NCI-H510A treated with DMSO at 0.1 percent for 48 hours (cell line): ENCODE measurements at places on chromosomes 7 and 10.
A peak's percentile ranks its signal among the peaks of the same experiment; 100 is the strongest.

- no peak for DNase-seq
Measured at GRCh38 chr10:6470894-6471618, 109.0 kb downstream of the PRKCQ start.

- DNase-seq = no peak
Measured at GRCh38 chr10:24390146-24390700, 181.3 kb downstream of the KIAA1217 start.

- no peak for DNase-seq
Measured at GRCh38 chr10:103580430-103580829, 86.9 kb downstream of the NEURL1 start.

- DNase-seq = no peak
Measured at GRCh38 chr10:103225939-103226338, 19.7 kb upstream of the RPEL1 start.

- no peak for DNase-seq
Measured at GRCh38 chr7:150398965-150399320, 19.8 kb downstream of the ZNF775 start.

- no peak for DNase-seq
Measured at GRCh38 chr7:105799677-105800076, 76.7 kb downstream of the ATXN7L1 start.

DNA sequence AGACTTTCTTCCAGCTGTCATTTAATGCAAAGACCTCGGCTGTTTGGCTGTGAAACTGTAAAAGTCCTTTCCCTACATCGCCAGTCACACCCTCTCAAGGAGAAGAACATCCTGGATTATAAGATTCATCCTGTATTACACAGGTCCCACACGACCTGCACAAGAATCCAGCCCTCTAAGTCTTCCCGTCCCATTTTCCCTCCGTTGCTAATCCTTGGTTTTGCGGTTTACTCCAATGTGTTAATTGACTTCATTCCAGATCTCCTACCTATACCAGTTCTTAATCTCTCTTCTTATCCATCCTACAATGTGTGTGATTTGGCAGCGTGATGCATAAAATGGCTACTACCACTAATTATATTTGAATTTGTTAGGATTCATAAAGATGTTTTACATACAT, 110.4 kb downstream of the COL28A1 start:
- DNase-seq = no peak

- DNase-seq = no peak
Measured at GRCh38 chr10:86681722-86682386, 13.5 kb downstream of the LDB3 start.

DNA sequence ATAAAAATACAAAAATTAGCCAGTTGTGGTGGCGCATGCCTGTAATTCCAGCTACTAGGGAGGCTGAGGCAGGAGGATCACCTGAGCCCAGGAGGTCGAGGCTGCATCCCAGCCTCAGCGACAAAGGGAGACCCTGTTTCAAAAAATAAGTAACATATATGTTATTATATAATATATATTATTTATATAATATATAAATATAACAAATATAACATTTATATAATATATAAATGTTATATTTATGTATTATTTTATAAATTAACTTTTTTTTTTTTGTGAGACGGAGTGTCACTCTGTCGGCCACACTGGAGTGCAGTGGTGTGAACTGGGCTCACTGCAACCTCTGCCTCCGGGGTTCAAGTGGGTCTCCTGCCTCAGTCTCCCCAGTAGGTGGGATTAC, 1.5 kb upstream of the POR start:
- no peak for DNase-seq

DNA sequence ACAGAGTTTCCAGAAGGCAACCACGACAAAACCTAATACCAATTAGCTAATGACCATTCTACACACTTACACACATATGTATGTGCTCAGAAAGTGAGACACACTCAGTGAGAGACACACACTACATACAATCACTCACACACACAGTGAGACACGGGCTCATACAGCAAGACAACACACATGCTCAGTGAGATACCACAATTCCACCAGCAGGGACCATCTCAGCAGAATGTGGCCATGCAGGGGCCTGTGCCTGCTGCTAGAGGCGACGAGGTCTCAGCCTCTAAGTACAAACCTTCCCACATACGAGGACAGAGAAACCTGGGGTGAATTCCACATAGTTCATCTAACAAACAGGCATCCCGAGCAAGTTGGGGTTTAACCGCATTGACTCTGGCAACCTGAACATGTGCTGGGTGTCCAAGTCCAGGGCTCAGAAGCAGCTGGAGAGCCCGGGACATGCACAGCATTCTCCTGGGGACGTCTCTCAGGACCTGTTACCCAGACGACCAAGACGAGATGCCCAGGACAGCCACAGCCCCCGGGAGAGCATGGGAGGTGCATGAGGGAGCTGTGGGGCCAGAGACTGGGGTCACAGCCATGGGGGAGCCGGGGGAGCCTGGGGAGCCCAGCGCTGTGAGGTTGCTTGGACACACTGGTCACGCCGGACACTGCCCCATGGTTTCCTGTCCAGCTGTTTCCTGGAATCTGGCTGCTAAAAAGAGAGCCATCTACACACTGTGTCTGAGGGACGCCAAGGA, 523.6 kb downstream of the PTPRN2 start:
- DNase-seq = no peak

- DNase-seq = no peak
Measured at GRCh38 chr7:12107841-12108254, 103.2 kb upstream of the TMEM106B start.

- DNase-seq = no peak
Measured at GRCh38 chr7:121957626-121958025, 84.7 kb downstream of the PTPRZ1 start.

GRCh38 chr7:120272261-120272660, 714 bp upstream of the KCND2 start:
- DNase-seq = peak; percentile 53
